ENCODE measurements at places on chromosomes 1 and 21.

GRCh38 chr1:43844114-43844513, 89.5 kb upstream of the ARTN start:
- DNase-seq: no peak

DNA sequence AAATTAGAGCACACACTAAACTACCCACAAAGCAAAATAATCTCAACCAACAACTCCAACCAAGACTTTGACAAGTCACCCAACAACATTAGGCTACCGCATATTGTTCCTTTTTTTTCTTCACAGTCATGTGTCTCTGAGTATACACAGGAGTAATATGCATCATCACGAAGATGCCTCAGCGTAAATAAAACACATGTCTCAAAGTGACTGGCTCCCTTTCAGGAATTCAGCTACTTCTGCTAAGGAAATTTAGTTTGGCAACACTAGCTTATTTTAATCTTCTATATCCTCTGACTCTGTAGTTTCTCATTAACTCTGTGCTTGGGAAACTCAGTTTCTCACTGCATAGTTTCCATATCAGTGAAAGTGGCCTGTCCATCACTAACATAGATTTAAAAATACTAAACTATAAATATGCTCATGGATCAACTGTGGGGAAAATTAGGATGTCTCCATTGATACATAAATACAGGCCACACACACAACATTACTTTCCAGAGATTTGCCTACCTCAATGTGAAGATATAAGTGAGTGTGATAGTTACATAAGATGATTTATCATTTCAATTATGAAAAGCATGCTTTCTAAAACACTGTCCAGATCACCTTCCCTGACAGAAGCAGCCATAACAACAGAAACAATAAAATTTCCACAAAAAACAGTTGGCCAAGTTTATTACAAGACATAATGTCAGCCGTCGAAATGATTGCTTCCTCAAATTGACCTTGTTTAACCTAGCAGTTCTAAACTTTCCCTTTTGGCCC, 113.2 kb downstream of the PTGER3 start:
- DNase-seq: no peak

DNA sequence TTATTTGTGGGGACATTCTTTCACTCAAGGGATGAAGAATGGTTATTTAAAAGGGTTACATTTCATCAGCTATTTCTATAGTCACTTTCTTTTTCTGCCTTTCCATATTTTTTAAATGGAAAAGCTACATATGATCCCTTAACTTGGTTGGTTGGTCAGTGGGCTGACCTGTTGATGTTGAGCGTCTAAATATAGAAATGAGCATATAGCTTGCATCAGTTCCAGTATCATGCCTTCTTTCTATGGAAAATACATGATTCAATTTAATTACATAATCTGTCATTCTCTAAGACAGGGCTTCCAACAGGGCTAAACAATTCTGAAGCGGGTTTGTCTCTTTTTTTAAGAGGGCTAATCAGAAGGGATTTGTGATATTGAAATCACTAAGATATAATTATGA, 40.6 kb downstream of the TYW3 start:
- no peak for DNase-seq

DNA sequence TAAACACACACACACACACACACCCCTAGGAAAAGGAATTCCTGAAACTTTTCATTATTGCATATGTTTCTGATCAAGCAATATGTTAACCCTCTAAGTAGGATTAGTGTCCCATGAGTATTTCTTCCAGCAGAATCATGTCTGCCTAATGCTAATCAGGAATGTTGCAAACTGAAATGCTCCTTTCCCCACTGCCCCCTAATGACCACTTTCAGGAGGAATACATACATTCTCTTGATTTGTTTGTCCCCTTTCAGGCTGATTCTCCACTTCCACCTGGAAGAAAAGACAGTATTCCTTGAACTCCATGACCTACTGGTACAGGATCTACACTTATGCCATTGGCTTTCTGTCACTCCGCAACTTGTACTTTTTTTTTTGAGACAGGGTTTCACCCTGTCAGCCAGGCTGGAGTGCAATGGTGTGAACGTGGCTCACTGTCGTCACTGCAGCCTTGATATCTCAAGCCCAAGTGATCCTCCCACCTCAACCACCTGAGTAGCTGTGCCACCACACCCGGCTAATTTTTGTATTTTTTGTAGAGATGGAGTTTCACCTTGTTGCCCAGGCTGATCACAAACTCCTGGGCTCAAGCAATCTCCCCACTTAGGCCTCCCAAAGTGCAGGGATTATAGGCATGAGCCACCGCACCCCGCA, 56.7 kb downstream of the LRIG2 start:
- no peak for DNase-seq

DNA sequence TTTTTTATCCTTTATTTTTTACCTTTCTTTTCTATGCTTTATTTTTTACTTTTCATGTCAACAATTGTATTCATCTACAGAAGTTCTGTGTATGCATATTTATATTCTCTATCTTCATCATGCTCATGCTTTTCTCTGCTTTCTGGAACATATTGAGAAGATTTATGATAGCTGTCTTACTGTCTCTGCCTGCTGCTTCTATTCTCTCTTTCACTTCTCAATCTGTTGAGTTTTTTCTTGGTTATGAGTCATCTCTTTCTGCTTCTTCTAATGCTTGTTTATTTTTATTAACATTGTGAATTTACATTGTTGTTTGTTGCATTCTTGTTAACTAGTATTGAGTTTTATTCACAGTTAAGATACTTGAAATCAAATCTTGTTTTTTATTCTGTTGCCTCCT, 22.6 kb downstream of the F5 start:
- DNase-seq: no peak

- no peak for DNase-seq
Observed at GRCh38 chr1:228149406-228150119, at the start of gene GJC2. TSS of gene GJC2 (plus strand) at chr1:228149930. CDS start at chr1:228157759, 7,829 bp downstream.

- DNase-seq: no peak
Observed at GRCh38 chr1:225655509-225656258, 2.8 kb upstream of the ENAH start.

GRCh38 chr1:119204197-119204960, 63.9 kb upstream of the WARS2 start:
- DNase-seq: no peak

- DNase-seq: no peak
Observed at GRCh38 chr1:244779410-244779809, 56.0 kb upstream of the COX20 start.

DNA sequence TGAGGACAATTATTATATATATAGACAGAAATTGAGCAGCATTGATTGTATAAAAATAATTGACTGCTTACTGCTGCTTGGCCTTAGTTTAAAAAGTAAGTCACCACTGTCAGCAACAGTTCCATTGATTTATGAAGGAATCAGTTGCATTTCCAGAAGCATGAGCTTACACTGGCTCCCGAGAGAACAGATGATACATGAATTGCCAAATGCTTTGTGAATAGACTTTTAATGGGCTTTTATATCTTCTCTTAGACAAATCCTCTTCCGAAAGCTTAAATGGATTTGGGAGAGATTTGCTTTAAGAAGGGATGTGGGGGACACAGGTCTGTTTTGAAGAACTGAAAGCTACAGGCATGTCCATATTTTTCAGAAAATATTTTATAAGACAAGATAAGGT, 7.5 kb downstream of the FHAD1 start:
- no peak for DNase-seq

- DNase-seq: no peak
Observed at GRCh38 chr1:219699870-219700269, 87.0 kb upstream of the ZC3H11B start.

DNA sequence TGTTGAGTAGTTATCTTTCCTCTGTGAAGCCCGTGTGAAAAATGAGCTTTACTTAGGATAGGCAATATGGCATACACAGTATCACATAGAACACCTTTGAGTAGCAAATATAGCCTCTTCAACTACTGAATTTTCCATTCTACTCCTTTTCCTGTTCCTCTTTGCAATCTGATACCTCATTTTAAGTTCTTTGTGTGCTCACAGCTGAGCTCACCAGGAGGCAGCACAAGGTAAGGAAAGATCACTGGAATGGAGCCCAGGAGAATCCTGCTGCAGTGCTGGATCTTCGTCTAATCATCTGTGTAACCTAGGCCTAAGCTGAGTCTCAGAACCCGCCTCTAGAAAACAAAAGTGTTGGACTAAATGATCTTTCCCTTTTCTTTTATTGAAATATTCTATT, 171.0 kb downstream of the LRRC40 start:
- DNase-seq: no peak

- no peak for DNase-seq
Observed at GRCh38 chr1:93577536-93578432, 103.9 kb downstream of the BCAR3 start.

DNA sequence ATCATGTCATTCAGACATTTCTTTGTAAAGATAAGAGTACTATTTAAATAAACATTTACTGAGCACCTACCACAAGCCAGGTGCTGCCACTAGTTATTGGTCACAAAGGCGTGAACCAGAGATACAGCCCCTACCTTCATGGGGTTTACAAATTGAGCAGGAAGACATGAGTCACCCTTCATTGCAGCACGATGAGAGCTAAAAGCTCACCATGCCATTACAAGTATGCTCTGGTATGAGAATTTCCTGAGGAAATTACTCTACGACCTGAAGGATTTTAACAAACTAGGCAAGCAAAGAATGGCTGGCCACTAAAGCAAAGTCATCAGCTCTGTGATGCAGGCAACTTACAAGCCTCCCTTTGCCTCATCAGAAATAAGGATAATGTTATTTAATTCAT, 346.8 kb downstream of the BRINP2 start:
- no peak for DNase-seq

DNA sequence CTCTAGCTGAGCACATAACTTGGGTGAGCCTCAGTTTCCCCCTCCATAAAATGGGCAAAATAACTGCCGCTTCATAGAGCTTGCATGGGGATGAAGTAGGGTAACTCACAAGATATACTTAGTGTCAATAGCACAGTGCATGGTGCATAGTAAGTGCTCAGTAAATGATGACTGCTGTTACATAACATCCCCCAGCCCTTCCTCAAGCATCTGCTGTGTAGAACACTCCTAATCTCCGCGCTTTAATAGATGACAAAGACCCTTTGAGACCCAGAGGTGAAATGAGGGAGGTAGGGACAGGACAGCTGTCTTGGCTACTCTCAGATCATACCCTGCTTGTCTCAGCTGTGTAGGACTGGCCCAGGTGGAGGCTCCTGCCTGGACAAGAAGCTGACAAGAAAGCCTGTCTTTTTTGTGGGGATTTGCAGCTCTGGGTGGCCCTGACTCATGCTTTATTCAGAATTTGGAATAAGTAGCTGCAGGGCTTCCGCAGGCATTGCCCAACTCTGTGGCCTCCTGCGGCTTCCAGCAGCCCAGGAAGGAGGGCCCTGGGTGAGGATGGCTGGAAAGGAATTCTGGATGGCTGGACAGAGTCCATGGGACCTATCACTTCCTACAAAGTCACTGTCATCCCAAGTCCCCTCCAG, 20.7 kb upstream of the PADI4 start:
- no peak for DNase-seq

- no peak for DNase-seq
Observed at GRCh38 chr1:88291611-88292354, 392.3 kb upstream of the PKN2 start.

DNA sequence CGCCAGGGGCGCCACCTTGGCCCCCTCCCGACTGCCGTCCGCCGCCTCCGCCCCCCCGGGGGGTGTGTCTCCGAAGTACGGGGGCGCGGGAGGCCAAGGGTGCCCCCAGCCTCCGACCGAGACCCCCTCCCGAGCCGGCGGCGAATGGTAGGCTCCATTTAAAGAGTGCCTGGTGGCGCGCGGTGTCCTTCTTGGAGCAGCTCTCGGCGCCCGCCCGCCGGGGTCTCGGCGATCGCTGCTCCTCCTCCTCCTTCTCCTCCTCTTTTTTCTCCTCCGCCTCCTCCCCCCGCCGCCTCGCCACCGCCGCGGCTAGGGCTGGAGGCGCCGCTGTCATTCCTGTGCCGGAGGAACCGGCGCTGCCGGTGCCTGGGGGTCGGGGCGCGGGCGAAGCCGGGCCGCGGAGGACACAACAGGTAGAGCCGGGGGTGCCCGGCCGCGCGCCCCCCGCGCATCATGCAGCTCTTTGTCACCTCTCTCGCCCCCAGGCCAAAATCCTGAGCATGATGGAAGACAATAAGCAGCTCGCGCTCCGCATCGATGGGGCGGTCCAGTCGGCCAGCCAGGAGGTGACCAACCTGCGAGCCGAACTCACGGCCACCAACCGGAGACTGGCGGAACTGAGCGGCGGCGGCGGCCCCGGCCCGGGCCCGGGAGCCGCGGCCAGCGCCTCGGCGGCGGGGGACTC, at the start of gene KAZN:
TSS of gene KAZN (plus strand) at position 188 of the 685 bp plus-strand sequence.
- no peak for DNase-seq

GRCh38 chr1:51644533-51645197, 27.8 kb downstream of the OSBPL9 start:
- no peak for DNase-seq

Data from CMK (cell line).